ENCODE measurements at places on chromosomes 12 and 14.
A peak's percentile ranks its signal among the peaks of the same experiment; 100 is the strongest.

DNA sequence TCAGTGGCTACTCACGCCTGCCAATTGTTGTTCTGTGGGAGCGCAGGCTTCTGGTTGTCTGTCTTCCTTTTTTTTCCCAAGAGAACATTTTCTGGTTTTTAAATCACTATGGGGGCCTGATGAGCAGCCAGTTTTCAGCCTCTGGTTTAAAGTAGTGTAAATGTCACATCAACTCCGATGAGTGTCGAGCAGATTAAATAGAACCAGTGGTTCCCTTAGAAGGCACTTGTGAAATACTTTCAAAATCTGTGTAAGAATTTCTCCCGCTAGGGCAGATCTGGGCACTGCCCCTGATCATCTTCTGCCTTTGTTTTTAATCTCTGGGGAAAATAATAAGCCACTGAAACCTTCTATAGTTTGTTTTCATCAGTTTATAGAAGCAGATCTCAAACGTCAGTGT is 130.4 kb downstream of the PRIMA1 start:
- DNase-seq, result no peak

GRCh38 chr12:90854136-90854689 is 100.8 kb downstream of the CCER1 start:
- no peak for DNase-seq

DNA sequence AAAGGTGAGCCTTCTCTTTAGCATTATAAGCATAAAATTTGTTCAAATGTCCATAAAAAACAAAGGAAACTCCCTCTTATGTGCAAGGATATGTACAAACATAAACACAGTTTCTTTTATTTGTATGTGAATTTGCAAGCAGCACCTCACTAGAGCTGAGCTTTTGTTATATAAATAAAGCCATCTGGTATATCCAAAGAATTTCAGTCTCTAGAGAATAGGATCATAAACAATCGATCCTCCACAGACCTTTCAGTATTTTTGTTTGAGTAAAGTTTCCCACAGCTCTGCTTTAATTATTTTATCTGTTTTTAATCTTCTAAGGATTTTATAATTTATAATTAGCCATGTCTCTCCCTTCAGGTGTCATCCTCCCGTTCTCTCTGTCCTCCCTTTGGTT is 89.2 kb downstream of the OTOGL start:
- no peak for DNase-seq

GRCh38 chr12:49644620-49644994 is 21.2 kb downstream of the PRPF40B start:
- DNase-seq, result peak; percentile 77

DNA sequence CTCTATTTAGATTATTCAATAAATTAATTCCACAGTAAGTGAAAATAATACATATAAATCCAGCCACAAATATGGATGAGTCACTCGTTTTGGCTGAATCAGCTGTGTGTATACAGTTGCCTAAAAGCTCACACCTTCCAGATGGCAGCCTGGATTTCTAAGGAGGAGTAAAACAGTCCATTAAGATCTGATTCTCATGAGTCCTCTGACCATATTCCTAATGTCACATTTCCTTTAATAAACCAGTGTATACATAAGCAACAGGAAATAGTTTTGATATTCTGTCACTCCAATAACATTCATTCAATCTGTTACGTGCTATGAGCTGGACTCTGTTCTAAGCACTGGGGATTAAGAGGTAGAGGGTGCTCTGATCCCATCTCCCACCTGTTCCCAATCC is 21.8 kb downstream of the MDM1 start:
- no peak for DNase-seq

- DNase-seq, result no peak
These were observed 107.7 kb downstream of the ERGIC2 start for GRCh38 chr12:29273178-29273843.

GRCh38 chr12:22101749-22102243 is 55.8 kb downstream of the CMAS start:
- DNase-seq, result no peak

All from T-helper 17 cell (primary cell).